ENCODE measurements at places on chromosomes 3 and 15.

GRCh38 chr3:141366285-141367037 lies 1.8 kb upstream of the ZBTB38 start:
- DNase-seq: no peak

GRCh38 chr3:52090131-52090932 lies 34.0 kb upstream of the DUSP7 start:
- no peak for DNase-seq

- DNase-seq: no peak
Observed at GRCh38 chr3:52502808-52503350, 7.7 kb downstream of the STAB1 start.

- DNase-seq: no peak
Observed at GRCh38 chr3:114436182-114436581, 142.4 kb downstream of the TIGIT start.

DNA sequence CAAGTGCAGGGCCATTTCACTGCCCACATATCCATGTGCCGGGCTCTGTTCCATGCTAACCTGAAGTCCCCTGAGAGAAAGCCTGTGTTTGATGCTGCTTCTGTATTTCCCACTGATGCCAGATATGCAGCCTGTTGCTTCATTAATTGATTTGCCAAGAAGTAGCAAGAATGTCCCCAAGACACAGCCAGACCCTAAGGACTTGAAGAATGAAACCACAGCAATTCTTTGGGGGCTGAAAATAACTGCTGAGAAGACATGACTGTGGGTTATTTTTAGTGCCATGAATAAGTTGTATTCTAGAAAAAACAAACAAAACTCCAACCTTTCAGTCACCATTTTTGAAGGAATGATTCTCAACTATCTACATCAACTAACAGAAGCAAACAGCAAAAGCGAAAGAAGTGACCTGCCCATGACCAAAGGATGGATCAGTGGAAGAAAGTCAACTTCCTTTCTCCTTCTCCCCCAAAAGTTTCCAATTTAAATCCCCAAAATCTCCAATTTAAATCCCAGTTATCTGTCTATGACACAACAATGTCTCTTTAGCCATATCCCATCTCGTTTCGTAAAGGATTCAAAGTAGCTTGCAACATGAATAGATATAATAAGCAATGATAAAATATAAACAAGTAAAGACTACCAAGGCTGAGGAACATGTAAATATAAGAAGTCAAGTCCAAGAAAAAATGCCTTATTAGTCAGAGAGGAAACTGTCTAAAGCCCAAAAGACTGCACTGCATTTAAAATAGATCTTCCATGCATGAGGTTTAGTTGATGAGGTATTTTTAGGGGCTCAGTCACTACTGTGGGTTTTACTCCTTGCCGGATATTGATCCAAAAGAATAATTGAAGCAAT lies 226.8 kb downstream of the DTWD1 start:
- DNase-seq: no peak

- DNase-seq: no peak
Observed at GRCh38 chr15:39860200-39860599, 59.9 kb downstream of the GPR176 start.

DNA sequence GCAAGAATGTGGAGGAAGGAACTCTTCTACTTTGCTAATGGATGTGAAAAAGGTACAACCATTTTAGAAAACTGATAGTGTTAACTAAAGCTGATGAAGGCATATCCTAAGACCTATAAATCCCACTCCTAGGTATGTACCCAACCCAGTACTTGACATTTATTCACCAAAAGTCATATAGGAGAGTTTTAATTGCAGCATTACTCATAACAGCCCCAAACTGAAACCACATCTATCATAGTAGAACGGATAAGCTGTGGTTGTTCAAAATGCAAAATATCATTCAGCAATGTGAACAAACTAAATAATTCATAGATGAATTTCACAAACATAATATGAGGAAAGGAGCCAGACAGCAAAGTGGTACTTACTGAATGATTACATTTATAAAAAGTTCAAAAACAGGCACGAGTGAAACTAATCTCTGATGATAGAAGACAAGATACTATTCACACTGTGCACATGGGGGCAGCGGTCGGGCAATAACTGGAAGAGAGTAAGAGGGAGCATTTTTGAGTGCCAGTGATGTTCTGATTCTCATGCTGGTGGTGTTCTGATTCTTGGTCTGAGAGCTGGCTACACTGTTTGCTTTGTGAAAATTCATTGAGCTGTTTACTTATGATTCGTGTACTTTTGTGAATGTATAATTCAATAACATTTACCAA lies 34.3 kb downstream of the GOLIM4 start:
- no peak for DNase-seq

DNA sequence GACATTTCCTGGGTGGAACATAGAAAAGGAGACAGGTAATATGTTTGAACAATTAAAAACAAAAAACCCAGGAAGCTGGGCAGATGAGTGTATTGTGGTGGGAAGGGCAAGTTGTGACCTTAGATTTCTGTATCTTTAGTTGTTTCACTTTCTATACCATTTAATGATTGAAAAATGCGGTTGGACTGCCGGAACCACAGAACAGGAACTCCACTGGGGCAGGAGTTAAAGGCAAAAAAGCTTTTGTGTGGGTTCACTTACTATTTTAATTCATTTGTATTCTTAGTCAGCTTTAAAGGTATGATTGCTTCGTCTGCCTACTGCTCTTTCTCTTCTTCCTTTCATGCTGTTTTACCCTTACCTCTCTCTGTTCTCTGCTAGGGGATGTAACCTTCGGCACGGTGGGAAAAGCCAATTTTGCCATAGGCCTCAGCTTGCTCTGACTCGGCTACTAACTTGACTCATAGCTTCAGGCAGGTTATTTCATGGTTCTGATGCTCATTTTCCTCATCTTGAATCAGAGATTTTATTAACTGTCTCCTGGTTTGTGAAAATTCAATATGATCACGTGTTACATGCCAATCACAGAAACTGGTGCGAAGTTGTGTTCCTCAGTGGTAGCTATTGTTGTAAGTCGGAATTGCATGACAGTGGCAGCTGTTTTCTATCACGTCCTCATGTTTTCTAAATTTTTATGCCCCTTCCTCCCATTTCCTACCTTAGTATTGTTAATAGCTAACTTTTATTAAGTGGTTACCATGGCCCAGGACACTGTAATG lies 1.6 kb upstream of the MCTP2 start:
- DNase-seq: no peak

- no peak for DNase-seq
Observed at GRCh38 chr3:34056181-34056910, 257.9 kb downstream of the PDCD6IP start.

- no peak for DNase-seq
Observed at GRCh38 chr3:42510325-42510724, 7.9 kb downstream of the VIPR1 start.

DNA sequence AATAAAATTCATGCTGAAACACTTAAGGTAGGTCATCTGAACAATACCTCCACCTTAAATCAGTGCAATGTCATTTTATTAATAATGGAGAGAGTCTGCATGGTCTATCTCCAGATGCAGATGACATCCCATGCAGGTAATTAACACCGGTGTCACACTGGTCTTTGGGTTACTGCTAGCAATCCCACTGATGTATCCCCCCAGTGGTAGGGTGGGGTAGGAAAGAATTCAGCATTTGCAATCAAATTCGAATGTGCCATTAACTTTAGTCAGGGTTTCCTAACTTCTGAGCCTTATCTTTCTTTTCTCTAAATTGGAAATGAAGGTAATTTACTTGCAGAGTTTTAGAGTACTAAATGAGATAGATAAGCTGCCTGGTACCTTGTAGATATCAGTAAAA lies 44.4 kb downstream of the KIF15 start:
- DNase-seq: no peak

DNA sequence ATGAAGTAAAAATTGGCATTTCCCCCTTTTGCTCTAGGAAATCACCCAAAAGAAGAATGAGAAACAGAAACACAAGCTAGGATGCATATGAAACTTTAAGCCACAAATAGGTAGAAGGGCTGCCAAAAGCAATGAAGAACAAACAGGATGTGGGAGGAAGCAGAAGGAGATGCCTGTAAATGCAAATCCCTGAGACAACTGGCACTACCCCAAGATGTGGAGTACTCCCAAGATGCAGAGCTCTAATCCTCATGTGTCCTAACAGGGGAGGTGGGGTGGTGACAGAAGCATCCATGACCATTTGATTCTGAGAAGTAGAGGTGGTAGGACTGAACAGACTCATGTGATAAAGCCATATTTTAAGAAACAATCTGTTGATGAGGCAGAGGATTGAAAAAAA lies 31.9 kb upstream of the ZNF280D start:
- DNase-seq: no peak

- DNase-seq: no peak
Observed at GRCh38 chr3:7385635-7386034, 524.7 kb downstream of the GRM7 start.

DNA sequence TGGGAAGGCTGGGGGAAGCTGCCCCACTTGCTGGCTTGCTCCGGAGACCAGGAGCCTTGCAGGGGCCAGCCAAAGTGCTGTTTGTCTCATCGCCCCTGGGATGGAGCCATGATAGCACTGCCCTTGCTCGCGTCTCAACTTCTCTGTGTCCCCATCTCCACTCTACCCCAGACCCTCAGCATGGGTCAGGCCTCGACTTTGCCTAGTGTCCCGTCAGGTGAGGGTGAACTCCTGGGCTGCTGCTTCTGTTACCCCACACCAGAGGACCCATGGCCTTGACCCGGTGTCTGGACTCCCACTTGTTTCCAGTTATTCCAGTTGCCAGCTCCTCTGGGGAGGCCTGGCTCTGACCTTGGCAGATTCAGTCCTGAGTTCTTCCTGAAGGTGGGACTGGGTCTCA lies 36.5 kb upstream of the DUSP7 start:
- DNase-seq: no peak

GRCh38 chr3:71515636-71516365 lies 67.7 kb downstream of the FOXP1 start:
- DNase-seq: no peak

- no peak for DNase-seq
Observed at GRCh38 chr3:64046592-64046991, 23.3 kb upstream of the PSMD6 start.

DNA sequence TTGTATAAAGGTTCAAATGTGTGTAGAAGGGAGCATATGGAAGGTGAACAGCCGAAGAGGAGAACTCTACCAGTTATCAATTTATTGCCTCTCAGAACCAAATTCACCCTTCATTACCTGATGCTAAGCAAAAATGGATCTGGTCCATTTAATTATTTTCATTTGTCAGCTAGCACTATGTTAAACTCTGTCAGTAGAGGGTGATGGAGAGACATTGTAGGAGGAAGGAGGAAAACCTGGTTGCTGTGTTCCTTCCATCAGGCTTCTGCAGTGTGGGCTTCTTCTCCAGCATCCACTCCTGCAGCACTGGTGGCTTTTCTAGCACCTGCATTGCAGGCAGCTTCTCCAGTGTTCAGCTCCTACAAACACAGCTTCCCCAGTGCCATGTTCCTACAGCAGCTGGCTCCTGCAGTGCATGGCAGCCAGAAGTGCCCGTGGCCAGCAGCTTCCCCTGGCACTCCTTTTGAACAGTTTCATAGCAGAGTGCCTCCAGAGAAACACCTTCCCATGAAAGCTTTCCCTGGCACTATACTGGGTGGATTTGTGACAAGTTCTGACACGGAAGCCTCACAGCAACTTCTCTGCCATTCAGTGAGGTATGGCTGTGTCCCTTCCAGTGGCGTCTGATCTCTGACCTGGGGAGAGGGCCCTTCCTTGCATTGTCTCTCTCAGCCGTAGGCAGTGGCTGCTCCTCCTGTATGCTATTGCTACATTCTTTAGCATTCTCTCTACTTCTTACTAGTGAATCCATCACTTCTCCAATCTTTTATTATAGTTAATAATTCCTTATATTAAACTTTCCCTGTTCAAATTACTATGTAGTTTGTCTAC lies 14.6 kb upstream of the IL17RD start:
- no peak for DNase-seq

- no peak for DNase-seq
Observed at GRCh38 chr3:50652709-50653108, 22.0 kb upstream of the DOCK3 start.

GRCh38 chr3:15171096-15171495 lies 35.0 kb upstream of the CAPN7 start:
- DNase-seq: no peak

- no peak for DNase-seq
Observed at GRCh38 chr15:29818141-29818540, 4.1 kb downstream of the TJP1 start.

DNA sequence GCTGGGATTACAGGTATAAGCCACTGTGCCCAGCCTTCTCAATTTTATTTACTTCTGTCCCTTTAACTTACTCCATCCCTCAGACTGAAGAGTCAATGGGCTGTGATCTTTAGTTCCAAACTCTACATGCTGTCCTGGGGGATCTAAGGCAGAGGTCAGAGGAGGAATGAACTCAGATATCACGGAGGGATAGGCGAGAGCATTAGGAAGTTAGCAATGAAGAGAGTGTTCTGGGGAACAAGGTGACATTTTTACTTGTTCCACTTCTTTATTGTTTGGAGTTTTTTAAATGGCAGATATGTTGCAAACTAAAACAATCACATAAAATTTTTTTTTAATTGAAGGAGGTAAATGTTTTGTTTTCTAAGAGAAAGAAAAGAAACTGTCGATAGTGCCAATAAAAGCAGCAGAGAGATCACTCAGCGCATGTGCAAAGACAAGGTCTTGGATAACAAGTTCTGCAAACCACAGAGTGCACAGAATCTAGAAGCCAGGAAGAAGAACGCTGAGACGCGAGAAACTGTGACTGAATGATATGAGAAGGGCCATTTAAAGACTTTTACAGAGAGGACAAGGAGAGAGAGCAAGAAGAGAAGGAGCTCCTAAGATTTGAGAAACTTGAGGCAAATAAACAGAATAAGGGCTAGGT lies 10.8 kb upstream of the CA12 start:
- DNase-seq: no peak

DNA sequence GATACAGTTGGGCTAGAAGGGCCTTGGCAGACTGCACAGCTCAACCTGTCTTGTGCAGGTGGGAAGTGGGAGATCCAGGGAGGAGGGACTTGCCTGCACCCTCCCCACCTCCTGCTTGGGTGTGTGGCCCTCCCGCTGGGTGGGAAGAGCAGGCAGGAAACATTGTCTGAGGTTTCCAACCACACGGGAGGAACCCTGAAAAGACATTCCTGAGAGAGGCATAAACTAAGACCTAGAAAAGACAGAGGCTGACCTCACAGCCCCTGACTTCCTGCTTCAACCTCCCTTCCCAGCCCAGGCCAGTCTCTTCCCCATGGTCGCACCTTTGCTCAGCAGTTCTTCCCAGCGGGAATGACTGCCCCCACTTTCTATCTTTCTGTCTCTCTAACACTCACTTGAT lies 46.3 kb upstream of the INSYN1 start:
- no peak for DNase-seq

DNA sequence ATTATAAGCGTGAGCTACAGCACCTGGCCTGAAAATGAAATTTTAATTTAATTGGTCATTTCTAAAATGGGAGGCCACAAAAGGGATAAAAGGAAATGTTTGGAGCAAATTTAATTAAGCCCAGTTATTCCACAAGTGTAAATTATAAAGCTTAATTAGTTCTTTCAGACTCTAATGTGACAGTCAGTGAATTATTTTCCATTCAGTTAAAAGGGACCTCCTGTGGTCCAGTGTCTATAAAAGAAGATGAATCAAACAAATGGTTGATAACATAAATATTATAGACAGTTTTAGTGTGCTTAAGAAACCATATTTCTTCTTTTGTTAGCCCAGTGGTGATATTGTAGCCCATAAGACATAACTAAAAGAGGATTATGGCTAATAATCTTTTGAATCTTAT lies 66.4 kb downstream of the CNOT10 start:
- DNase-seq: no peak
